ENCODE measurements at places on chromosomes 11 and 22.

GRCh38 chr11:12765428-12765827, 91.2 kb downstream of the TEAD1 start:
- H3K4me3 ChIP-seq, result no peak overlapping the region
- DNase-seq, result no peak
- no peaks in the 10 kb centered on the region for H3K27me3 ChIP-seq

GRCh38 chr22:46351131-46351735, 15.7 kb downstream of the TRMU start:
- H3K27ac ChIP-seq, result no peak overlapping the region
- peaks cover 10% of the 10 kb centered on the region for H3K36me3 ChIP-seq
- H3K27me3 ChIP-seq, result no peaks in the 10 kb centered on the region
- DNase-seq, result no peak
- no peak overlapping the region for H3K4me3 ChIP-seq
- H3K4me1 ChIP-seq, result no peaks in the 10 kb centered on the region

DNA sequence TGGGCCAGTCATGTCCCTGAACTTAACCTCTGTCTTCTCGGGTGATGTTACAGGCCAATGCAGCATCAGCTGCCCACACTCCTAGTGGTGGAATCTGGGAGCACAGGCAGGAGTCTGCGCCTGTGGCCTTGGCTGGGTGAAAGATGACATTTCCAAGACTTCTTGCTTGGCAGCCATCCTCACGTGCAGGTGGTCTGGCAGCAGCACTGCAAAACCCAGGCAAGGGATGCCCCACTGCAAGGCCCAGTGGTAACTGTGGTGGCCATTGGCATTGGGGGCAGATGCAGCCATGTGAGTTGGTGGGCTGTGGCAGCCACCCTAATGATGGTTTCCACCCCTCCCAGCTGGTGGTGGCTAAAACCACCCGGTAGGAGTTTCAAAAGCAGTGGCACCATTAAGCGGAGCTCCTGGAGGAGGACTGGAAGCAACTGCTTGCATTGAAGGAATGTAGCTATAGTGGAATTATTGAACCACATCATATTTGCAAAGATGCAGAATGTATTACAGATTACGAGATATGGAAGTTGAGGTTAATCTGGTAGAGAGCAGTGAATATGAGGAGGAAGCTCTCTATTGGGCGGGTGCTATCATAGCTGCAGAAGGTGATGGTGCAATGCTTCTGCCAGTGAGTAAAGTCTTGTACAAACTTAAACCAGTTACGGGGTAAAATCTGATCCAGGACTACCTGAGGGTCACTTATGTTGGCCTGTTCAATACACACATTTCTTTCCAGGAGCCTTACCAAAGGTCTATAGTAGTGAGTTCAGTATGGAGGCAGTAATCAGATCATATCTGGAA, 120.7 kb upstream of the TOP3B start:
- peaks cover 9% of the 10 kb centered on the region for H3K27me3 ChIP-seq
- H3K36me3 ChIP-seq, result no peaks in the 10 kb centered on the region
- no peaks in the 10 kb centered on the region for H3K4me1 ChIP-seq
- H3K4me3 ChIP-seq, result no peak overlapping the region

DNA sequence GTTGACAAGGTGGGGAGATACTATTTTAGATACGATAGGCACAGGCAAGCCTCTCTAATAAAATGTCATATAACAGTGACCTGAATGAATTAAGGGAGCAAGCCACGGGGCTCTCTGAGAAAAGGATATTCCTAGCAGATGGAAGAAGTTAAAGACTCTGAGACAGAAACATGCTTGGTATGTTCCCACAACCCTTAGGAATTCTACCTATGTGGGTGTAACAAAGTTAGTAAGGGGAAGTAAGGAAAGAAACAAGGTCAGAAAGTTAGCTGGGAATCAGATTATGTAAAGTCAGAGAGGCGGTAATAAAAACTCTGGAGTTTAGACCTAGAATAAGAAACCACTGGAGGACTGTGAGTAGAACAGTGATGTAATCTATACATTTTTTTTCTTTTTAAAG, 59.7 kb upstream of the GDPD4 start:
- H3K4me1 ChIP-seq, result peaks cover 6% of the 10 kb centered on the region
- H3K27ac ChIP-seq, result no peak overlapping the region
- no peak overlapping the region for H3K4me3 ChIP-seq
- H3K27me3 ChIP-seq, result no peaks in the 10 kb centered on the region
- peak; percentile 43 for DNase-seq
- H3K36me3 ChIP-seq, result peaks cover 7% of the 10 kb centered on the region

- no peaks in the 10 kb centered on the region for H3K36me3 ChIP-seq
- H3K4me1 ChIP-seq, result no peaks in the 10 kb centered on the region
- no peak for DNase-seq
Measured at GRCh38 chr22:25824828-25825423, 82.9 kb downstream of the MYO18B start.

DNA sequence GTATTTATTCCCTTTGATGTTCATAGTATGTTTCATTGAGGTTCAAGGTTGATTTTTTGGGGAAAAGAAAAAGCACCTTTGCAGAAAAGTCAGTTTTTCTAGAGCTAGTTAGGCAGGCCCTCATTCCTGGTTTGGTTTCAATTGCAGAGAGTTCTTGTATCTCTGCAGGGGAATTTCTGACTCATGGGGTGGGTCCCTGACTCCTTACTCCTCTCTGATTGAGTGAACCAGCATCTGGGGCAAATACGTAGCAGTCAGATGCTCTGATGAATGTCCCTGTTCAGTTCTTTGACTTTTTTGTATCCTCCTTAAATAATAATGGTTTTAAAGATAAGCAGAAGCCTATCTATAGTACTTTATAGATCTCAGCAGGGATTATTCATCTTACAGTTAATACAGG, 7.7 kb upstream of the NCR3LG1 start:
- peak; percentile 93 for DNase-seq
- H3K4me1 ChIP-seq, result peaks cover 8% of the 10 kb centered on the region
- H3K36me3 ChIP-seq, result no peaks in the 10 kb centered on the region
- H3K27ac ChIP-seq, result peak overlapping the region; percentile 59
- H3K27me3 ChIP-seq, result no peaks in the 10 kb centered on the region

- H3K4me1 ChIP-seq, result no peaks in the 10 kb centered on the region
- H3K27ac ChIP-seq, result no peak overlapping the region
- H3K4me3 ChIP-seq, result no peak overlapping the region
- H3K27me3 ChIP-seq, result no peaks in the 10 kb centered on the region
Measured at GRCh38 chr11:95182397-95182796, 48.6 kb downstream of the SESN3 start.

DNA sequence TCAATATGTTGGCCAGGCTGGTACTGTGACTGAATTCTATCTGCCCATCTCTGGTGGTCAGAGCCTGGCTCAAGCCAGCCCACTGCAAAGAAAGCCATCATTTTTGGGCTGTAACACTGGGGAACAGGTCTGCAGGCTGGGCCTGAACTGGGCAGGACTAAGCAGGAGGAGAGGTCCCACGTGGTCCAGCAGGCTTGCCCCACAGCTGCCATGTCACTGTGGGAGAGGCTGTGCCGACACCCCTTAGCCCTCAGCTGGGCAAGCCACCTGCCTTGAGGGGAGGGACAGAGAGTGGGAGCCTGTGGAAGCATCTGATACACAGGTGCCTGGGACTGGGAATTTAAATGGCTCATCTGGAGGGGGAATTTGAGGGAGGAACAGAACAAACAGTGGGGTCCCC, 66.7 kb upstream of the CLTCL1 start:
- no peaks in the 10 kb centered on the region for H3K4me1 ChIP-seq
- no peak overlapping the region for H3K4me3 ChIP-seq
- H3K27ac ChIP-seq, result no peak overlapping the region
- H3K27me3 ChIP-seq, result no peaks in the 10 kb centered on the region

DNA sequence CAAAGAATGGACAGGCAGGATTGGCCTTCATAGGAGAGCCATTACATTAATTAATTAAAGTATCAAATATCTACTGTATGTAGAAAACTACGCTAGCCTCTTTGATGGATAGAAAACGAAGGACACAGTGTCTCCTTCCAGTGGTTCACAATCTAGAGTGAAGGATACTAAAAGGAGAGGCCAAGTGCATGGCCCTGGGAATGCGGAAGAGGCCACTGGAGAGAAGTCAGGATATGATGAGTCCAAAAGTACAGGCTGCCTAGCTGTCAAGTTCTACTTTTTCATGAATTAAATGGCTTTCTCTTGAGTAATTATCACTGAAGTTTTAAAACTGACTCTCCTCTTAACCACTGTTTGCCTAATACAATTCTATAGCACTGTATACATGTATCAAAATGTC, 41.9 kb downstream of the ATG16L2 start:
- peaks cover 17% of the 10 kb centered on the region for H3K4me1 ChIP-seq
- no peak for DNase-seq
- no peak overlapping the region for H3K27ac ChIP-seq
- H3K36me3 ChIP-seq, result no peaks in the 10 kb centered on the region

GRCh38 chr11:111923951-111924350, 5.2 kb downstream of the C11orf52 start:
- no peaks in the 10 kb centered on the region for H3K27me3 ChIP-seq
- H3K4me1 ChIP-seq, result peaks cover 35% of the 10 kb centered on the region
- H3K36me3 ChIP-seq, result no peaks in the 10 kb centered on the region
- DNase-seq, result peak; percentile 40

GRCh38 chr22:20509344-20510047, 2.1 kb downstream of the MED15 start:
- peaks cover 31% of the 10 kb centered on the region for H3K4me1 ChIP-seq
- no peaks in the 10 kb centered on the region for H3K27me3 ChIP-seq
- peak overlapping the region; percentile 99 for H3K27ac ChIP-seq
- peak; percentile 96 for DNase-seq
- 0 out of 2 replicates have a peak, but pooled peaks cover 5% of the 10 kb centered on the region for H3K36me3 ChIP-seq

- no peak overlapping the region for H3K4me3 ChIP-seq
- H3K27me3 ChIP-seq, result no peaks in the 10 kb centered on the region
- no peaks in the 10 kb centered on the region for H3K4me1 ChIP-seq
- no peak for DNase-seq
Measured at GRCh38 chr22:25359601-25360261, 140.3 kb downstream of the CRYBB2 start.

GRCh38 chr11:60972182-60973030, 926 bp downstream of the CD6 start:
- H3K27ac ChIP-seq, result no peak overlapping the region
- no peak overlapping the region for H3K4me3 ChIP-seq
- peaks cover 30% of the 10 kb centered on the region for H3K27me3 ChIP-seq

GRCh38 chr11:133052537-133052936, 479.8 kb downstream of the OPCML start:
- peaks cover 19% of the 10 kb centered on the region for H3K27me3 ChIP-seq
- no peaks in the 10 kb centered on the region for H3K4me1 ChIP-seq
- no peak overlapping the region for H3K4me3 ChIP-seq
- DNase-seq, result no peak
- H3K27ac ChIP-seq, result no peak overlapping the region

- no peaks in the 10 kb centered on the region for H3K36me3 ChIP-seq
- no peak overlapping the region for H3K27ac ChIP-seq
- no peak overlapping the region for H3K4me3 ChIP-seq
- no peaks in the 10 kb centered on the region for H3K27me3 ChIP-seq
- no peak for DNase-seq
- H3K4me1 ChIP-seq, result no peaks in the 10 kb centered on the region
Measured at GRCh38 chr11:121696931-121697670, 244.3 kb upstream of the SORL1-AS1 start.

DNA sequence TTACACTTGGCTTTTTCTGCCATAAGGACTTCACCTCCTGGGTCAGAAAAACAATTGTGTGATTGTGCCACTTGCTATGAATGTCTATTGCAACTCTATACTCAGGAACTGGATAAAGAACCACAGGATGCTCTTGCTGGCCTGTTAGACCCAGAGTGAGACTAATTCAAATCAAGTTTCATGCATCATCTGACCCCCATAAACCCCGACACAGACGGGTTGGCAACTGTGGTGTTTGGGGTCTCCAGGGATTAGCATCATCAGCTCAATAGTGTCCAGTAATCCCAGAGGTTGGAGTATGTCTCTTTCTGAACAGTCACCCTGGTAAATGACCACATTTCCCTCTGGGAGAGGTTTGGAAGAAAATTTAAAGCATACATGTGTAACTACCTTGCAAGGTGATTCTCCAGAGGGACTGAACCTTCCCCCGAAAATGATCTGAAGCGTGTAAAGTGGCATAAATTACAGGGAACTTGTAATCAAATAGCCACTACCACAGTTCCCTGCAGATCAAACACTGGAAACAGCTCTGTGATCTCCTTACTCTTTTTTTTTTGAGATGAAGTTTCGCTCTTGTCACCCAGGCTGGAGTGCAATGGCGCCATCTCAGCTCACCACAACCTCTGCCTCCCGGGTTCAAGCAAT, 1097.6 kb downstream of the TBC1D22A start:
- H3K36me3 ChIP-seq, result no peaks in the 10 kb centered on the region
- H3K4me3 ChIP-seq, result no peak overlapping the region
- no peak overlapping the region for H3K27ac ChIP-seq
- no peak for DNase-seq

DNA sequence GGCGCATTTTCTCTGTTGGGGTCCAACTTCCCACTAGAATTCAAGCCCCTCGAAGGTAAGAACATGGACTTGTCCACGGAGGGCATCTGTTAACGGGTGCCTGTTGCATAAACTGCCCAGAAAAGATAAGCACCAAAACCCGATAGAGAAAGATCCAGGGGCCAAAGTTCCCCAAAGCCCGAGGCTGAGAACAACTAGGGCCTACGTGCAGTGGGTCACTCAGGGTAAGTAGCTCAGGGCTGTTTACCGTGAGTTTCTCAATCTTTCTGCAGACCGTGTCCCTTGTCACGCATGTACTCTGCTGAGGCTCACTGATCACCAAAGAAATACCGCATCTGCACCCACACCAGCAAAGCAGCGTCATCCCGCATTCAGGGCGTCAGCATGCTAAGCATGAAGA, 24.4 kb downstream of the PGA5 start:
- H3K27me3 ChIP-seq, result no peaks in the 10 kb centered on the region
- no peak for DNase-seq
- no peaks in the 10 kb centered on the region for H3K36me3 ChIP-seq
- no peak overlapping the region for H3K27ac ChIP-seq
- no peak overlapping the region for H3K4me3 ChIP-seq
- peaks cover 4% of the 10 kb centered on the region for H3K4me1 ChIP-seq

GRCh38 chr11:71213696-71214552, 38.5 kb downstream of the SHANK2 start:
- no peak overlapping the region for H3K27ac ChIP-seq
- H3K36me3 ChIP-seq, result no peaks in the 10 kb centered on the region
- peaks cover 2% of the 10 kb centered on the region for H3K27me3 ChIP-seq

- H3K27me3 ChIP-seq, result peaks cover 48% of the 10 kb centered on the region
- no peak overlapping the region for H3K4me3 ChIP-seq
- no peaks in the 10 kb centered on the region for H3K36me3 ChIP-seq
- H3K4me1 ChIP-seq, result no peaks in the 10 kb centered on the region
- no peak overlapping the region for H3K27ac ChIP-seq
- no peak for DNase-seq
Measured at GRCh38 chr22:22410121-22410520, 98.4 kb downstream of the ZNF280B start.
